ENCODE measurements at places on chromosomes 3 and 15.

DNA sequence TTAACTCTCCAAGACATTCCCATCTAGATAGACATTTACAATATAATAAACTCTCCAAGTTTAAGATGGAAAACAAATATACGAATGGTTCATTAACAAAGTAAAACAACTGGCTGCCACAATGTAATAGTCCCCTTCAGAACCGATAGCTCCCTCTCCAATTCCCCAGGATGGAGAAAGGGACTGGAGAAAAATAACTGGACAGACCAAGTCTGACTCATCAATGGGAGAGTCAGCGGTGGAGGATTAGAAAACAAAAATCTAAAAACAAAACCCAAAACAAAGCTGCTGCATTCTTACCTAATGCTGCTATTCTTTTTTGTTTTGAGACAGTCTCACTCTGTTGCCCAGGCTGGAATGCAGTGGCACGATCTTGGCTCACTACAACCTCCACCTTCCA, 468.1 kb downstream of the SHQ1 start:
- no peak for DNase-seq

DNA sequence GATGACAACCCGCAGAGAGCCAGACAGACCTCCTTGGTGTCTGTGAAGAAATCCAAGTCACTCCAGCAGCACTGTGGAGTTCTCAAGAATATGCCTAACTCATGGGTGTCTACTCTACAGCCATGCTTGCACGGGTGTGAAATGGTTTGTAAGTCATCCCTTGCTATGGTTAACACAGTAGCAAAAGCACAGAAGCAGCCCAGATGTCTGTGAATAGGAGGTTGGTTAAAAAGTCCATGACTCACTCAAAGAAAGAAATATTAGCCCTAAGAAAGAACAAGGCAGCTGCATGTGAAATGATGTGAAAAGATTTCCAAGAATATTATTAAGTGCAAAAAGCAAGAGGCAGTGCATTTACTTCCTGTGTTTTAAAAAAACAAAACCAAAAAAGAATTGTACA, 12.1 kb upstream of the LIMD1 start:
- DNase-seq: no peak

- no peak for DNase-seq
Observed at GRCh38 chr3:13828501-13829265, 51.2 kb downstream of the WNT7A start.

- DNase-seq: no peak
Observed at GRCh38 chr3:143771939-143772338, 76.3 kb downstream of the SLC9A9 start.

GRCh38 chr3:149702691-149703441, 45.0 kb upstream of the WWTR1 start:
- DNase-seq: no peak

GRCh38 chr3:138199851-138200250, 12.8 kb downstream of the ARMC8 start:
- DNase-seq: no peak

GRCh38 chr15:74502301-74502700, 38.7 kb upstream of the ARID3B start:
- no peak for DNase-seq

- DNase-seq: peak; percentile 13
Observed at GRCh38 chr3:154421083-154421482, 8.9 kb downstream of the GPR149 start.

All from LoVo (cell line).